CD8-positive, alpha-beta memory T cell (primary cell): ENCODE measurements at places on chromosomes 12 and 14.

DNA sequence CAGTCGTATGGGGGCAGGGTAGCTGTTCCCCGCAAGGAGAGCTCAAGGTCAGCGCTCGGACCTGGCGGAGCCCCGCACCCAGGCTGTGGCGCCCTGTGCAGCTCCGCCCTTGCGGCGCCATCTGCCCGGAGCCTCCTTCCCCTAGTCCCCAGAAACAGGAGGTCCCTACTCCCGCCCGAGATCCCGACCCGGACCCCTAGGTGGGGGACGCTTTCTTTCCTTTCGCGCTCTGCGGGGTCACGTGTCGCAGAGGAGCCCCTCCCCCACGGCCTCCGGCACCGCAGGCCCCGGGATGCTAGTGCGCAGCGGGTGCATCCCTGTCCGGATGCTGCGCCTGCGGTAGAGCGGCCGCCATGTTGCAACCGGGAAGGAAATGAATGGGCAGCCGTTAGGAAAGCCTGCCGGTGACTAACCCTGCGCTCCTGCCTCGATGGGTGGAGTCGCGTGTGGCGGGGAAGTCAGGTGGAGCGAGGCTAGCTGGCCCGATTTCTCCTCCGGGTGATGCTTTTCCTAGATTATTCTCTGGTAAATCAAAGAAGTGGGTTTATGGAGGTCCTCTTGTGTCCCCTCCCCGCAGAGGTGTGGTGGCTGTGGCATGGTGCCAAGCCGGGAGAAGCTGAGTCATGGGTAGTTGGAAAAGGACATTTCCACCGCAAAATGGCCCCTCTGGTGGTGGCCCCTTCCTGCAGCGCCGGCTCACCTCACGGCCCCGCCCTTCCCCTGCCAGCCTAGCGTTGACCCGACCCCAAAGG lies 804 bp downstream of the GAPDH start:
- H3K27me3 ChIP-seq, result no peaks in the 10 kb centered on the region
- peaks cover 67% of the 10 kb centered on the region for H3K4me1 ChIP-seq
- H3K4me3 ChIP-seq, result peak overlapping the region; percentile 92
- H3K27ac ChIP-seq, result peak overlapping the region; percentile 95
- H3K36me3 ChIP-seq, result peaks cover 38% of the 10 kb centered on the region
- DNase-seq, result peak; percentile 85

DNA sequence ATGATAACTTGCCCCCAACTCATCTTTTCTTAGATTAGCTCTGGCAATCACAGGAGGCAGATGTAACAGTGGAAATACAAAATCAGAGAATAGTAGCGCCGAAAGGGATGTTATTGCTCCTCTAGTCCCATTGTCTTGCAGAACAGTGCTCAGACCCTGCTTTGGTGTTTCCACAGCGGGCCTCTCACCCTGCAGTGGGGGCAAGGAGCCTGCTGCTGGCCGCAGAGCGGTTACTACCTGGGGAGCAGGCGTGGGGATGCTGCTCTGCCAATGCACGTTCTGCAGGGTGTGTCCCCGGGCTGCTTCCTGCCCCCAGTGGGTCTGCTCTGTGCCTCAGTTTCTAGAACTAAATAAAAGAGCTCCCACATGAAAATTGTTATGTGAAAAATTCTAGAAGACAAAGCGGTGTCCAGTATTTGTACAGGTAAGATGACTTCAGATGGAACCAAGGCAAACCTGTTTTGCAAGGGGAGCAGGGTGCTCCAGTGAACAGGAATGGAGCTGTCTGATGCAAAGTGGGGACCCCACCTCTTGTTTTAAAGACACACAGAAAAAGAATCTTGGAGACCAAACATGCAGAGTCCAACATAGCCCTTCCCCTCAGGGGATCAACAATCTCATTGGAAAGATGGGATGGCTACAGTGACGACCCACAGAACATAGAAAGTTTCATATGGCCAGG lies 35.5 kb downstream of the LRRC74A start:
- H3K4me1 ChIP-seq, result no peaks in the 10 kb centered on the region
- H3K4me3 ChIP-seq, result no peak overlapping the region
- H3K27ac ChIP-seq, result no peak overlapping the region
- no peaks in the 10 kb centered on the region for H3K27me3 ChIP-seq
- DNase-seq, result no peak
- no peaks in the 10 kb centered on the region for H3K36me3 ChIP-seq

- no peaks in the 10 kb centered on the region for H3K27me3 ChIP-seq
- no peaks in the 10 kb centered on the region for H3K36me3 ChIP-seq
- H3K4me1 ChIP-seq, result no peaks in the 10 kb centered on the region
Observed at GRCh38 chr14:34303811-34304210, 158.2 kb downstream of the SPTSSA start.

GRCh38 chr12:40989785-40990184 lies 198.3 kb upstream of the PDZRN4 start:
- H3K4me3 ChIP-seq, result no peak overlapping the region
- H3K36me3 ChIP-seq, result no peaks in the 10 kb centered on the region
- DNase-seq, result no peak
- H3K27me3 ChIP-seq, result no peaks in the 10 kb centered on the region
- no peak overlapping the region for H3K27ac ChIP-seq
- H3K4me1 ChIP-seq, result no peaks in the 10 kb centered on the region

DNA sequence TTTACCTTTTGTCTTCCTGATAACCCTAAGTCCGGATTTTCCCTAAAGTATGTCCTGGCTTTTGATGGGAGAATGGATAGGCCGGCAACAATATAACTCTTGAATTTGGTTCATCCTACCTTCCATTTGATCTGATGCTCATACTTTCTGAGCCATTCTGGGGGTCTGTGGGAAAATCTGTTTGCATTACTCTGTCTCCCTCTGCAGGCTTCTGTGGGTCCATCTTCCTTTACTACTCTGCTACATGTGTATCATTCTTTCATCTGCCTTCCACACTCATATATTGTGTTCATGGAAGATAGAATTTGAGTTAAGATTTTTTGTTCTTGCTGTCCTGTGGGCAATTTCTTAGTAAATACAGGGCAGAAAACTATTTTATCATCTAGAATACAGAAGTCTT lies 101.5 kb downstream of the NAV3 start:
- no peaks in the 10 kb centered on the region for H3K36me3 ChIP-seq
- no peak for DNase-seq
- H3K27me3 ChIP-seq, result no peaks in the 10 kb centered on the region
- H3K4me1 ChIP-seq, result no peaks in the 10 kb centered on the region
- no peak overlapping the region for H3K4me3 ChIP-seq
- no peak overlapping the region for H3K27ac ChIP-seq

GRCh38 chr12:104535369-104535768 lies 78.6 kb downstream of the CHST11 start:
- H3K27ac ChIP-seq, result no peak overlapping the region
- no peak overlapping the region for H3K4me3 ChIP-seq
